ENCODE measurements at places on chromosomes 3 and 15. TPM values are rescaled to one million over a fixed set of nuclear protein-coding genes. Genes with fewer than 3 reads are reported as not detected.

The ATP2B2 gene
- 37.9 TPM for total RNA-seq

- no peak for DNase-seq
Observed at GRCh38 chr15:82739086-82739485, 29.4 kb upstream of the AP3B2 start.

The IMPG2 gene
- 0.03 TPM for total RNA-seq

The ITIH4 gene
- total RNA-seq = 4,358 TPM

- DNase-seq = no peak
Observed at GRCh38 chr3:141067206-141067974, 16.2 kb downstream of the SPSB4 start.

DNA sequence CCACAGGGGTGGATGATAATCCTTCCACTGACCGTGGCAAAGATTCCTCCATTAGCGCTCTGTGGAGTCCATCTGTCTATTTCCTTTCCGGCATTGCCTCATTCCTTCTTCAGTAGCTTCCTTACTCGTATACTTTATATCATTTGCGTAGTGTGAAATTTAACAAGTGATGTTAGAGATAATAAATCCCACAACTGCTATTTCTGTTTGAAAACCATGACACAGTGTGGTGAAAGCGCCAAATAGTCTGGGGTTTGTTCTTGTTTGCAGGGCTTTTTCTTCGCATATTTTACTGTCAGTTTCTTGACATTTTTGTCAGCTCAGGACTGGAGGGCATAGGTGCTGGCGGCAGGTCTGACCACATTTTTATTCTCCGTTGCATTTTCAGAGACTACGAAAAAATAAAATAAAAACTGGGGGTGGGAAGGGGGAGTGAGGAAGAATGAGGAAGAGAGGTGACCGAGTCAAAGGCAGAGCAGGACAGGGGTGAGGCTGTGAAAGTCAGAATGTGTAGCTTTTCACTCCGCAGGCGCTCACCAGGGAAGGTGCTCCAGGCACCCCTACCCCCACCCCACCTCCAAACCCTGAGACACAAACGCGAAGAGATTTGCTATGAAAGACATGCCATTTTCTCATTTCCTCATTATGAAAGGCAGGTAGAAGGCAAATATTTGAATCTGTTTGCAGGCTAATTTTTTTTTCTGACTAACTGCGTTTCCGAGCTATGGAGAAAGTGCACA lies 965.0 kb downstream of the MCTP2 start:
- no peak for DNase-seq

- DNase-seq = no peak
Observed at GRCh38 chr3:187798126-187798525, 52.9 kb upstream of the BCL6 start.

- DNase-seq = no peak
Observed at GRCh38 chr3:183375787-183376186, 52.6 kb downstream of the MCF2L2 start.

DNA sequence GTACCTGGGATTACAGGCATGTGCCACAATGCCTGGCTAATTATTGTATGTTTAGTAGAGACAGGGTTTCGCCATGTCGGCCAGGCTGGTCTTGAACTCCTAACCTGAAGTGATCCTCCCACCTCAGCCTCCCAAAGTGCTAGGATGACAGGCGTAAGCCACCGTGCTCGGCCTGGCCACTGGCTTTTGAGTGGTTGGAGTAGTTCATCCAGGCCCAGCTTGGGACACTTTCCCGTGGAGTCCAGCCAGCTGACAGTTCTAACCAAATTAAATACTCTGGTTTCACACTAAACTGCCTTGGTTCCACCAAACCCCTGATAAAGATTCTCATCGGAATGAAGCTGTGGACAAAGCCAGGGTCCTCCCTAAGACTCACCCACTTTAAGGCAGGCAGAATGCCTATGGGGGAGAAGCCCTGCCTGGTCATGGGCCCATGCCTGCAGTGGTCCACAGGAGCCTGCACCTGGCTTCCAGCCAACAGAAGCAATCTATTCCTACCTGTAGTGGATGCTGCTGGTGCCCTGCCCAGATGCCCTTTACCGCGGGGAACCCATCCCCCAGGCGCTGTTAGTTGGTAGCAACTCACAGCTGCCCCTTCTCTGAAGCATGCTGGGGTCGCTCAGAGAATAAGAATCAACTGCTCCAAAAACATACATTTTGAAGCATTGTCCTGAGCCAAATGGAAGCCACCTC lies 5.2 kb upstream of the SLC28A1 start:
- DNase-seq = no peak

- no peak for DNase-seq
Observed at GRCh38 chr3:63202529-63202928, 75.6 kb upstream of the SYNPR start.

DNA sequence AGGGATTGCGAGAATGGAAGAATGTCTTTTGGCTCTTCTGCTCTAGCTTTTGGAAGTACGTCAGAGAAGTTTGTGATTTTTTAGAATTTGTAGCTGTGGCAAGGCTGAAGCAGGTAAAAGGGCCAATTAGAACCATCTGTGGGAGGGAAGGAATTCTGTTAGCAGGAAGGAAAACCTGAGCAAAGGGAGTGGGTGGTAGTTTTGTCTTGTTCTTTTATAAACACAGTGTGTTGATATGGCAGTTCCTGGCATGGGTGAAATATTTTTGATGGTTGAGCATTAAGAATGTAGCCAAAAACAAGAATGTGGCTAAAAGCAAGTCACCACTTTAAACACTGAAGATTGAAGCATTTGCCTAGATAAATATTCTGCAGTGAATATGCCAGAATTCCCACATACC lies 23.8 kb downstream of the DAG1 start:
- DNase-seq = no peak

DNA sequence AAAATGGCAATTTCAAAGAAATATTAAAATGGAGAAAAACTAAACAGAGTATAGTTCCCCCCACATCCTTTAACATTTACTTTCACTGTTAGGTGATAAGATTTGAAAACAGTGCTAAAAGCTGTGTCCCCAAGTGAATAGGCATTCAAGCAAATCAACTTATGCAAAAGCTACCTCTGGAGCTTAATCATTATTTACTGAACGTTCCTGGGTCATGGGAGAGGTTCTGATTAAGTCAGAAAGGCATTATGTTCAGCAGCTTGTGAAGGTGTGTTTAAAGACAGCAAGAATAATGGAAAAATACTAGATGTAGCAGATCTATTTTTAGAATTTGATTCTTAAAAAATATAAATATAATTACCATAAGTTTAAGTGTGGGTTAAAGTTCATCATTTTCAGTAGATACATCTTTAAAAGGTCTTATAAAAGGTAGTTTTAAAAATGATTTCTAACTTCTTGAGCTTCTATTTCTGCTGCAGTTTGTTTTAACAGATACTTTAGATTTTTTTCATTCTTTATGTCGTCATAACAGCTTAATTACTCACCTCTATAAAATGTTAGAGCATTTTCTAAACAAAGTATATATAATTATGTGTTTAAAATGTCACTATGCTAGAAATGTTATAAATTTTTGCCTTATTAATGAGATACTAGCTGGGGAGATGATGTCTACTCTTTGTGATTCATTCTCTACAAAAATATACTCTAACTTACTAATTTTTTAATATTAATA lies 127.9 kb downstream of the MITF start:
- DNase-seq = no peak

The GOLGA6L6 gene
- total RNA-seq = not detected

DNA sequence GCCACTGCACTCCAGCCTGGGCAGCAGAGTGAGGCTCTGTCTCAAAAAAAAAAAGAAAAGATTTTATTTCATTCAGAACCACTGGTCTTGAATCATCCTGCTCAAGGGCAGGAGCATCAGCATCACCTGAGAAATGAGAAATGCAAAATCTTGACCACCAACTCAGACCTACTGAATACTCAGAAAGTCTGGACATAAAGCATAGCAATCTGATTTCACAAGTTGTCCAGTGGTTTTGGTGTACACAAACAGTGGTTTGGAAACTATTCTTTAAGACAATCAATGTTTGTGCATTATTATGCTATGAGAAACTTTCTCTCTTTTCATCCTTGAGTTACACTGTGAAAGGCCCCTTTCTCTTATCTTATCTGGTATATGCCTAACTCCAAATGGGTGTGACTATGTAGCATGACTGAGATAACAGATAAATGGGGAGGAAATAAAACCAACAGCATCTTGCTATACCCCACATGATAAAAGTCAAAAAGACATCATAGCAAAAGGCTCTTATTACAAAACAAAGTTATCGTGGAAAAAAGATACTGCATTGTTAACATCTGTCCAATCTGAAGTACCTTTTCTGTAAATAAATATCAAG lies 174.2 kb upstream of the STT3B start:
- no peak for DNase-seq

DNA sequence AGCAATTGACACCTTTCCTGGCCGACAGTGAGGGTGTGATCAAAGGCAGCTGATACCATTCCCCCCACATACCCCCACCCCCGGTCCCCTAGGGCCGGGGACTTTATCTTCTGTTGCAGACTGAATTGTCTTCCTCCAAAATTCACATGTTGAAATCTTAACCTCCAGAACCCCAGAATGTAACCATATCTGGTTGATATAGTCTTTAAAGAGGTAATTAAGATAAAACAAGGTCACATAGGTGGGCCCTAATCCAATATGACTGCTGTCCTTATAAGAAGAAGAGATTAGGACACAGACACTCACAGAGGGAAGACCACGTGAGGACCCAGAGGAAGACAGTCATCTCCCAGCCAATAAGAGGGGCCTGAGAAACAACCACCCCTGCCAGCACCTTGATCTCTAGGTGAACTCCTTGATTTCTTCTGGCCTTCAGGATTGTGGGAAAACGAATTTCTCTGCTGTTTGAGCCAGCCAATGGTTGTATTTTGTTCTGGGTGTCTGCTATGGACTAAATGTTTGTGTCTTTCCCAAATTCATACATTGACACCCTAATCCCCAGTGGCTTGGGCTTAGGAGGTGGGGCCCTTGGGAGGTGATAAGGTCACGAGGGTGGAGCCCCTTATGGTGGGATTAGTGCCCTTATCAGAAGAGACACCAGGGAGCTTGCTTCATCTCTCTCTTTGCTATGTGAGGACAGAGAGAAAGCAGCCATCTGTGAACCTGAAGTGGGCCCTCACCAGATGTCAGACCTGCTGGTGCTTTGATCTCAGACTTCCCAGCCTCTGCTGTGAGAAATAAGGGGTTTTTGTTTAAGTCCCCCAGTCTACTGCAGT lies 144.0 kb downstream of the CHSY1 start:
- DNase-seq = no peak

DNA sequence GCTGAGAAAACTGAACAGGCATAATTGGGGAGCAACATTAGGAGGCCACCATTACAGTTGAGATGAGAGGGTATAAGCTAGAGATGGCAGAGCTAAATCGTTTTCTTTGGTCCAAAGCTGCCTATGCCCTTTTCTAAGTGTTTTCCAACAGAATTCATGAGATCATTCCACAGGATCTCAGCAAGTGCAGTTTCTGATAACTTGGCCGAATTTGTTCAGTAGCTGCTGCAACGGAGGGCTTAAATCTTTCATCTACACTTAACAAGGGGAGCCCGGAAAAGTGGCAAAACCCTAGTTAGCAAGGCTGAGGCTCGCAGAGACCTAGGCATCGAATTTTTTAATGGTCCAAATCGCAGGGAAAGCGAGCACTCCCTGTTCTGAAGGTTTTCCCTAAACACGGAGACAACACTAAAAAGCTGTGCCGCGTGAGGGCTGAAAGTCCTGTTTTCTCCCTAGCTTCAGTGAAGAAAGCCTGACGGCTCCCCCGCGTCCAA lies 531 bp upstream of the BLOC1S6 start:
- no peak for DNase-seq

The SERP1 gene
- total RNA-seq = 120 TPM

The CHRM5 gene
- not detected for total RNA-seq
